Stomach (tissue), 19 donors: ENCODE measurements at places on chromosomes 13 and 19. TPM values are rescaled to one million over a fixed set of nuclear protein-coding genes. Genes with fewer than 3 reads are reported as not detected.

- DNase-seq = no peak
These were observed 10.8 kb downstream of the TRPM4 start for GRCh38 chr19:49168421-49168820.

DNA sequence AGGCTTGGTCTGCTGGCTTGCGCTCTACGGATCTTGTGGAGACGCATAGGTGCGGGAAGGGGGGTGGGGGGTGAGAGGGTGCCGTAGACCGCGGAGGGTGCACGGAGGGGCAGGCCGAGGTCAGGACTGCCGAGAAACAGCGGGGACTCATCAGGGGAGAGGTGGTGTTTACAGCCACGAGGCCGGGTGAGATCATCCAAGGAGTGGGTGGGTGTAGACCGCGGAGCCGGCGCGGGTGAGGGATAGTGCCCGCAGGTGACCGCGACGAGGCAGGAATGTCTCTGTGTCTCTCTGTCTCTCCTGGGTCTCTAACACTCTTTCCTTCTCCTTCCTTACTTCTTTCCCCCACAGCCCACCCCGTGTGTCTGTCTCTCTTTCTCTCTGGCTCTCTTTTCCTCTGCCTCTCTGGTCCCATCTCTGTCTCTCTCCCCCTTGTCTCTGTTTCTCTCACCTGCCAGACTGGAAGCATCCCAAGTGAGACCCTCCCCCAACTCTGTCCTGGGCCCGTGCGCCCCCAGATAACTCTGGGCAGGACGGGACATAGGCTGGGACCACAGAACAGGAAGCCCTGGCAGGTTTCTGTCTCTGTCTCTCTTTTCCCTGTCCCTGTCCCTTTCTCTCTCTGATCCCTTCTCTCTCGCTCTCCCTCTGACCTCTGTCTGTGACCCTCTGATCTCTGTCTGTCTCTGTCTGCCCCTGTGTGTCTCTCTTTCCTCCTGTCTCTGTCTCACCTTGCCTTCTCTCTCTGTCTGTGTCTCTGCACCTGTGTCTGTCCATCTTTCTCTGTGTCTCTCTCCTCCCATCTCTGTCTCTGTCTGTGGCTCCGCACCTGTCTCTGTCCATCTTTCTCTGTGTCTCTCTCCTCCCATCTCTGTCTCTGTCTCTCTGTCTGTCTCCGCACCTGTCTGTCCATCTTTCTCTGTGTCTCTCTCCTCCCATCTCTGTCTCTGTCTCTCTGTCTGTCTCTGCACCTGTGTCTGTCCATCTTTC is 1.8 kb upstream of the KLK4 start:
- DNase-seq = no peak

GRCh38 chr13:84445776-84446175 is 563.5 kb upstream of the SLITRK1 start:
- DNase-seq = no peak

- no peak for DNase-seq
These were observed 8.6 kb downstream of the AKAP11 start for GRCh38 chr13:42280537-42280936.

GRCh38 chr19:49923055-49924003 is 5.7 kb upstream of the ATF5 start:
- no peak for DNase-seq

DNA sequence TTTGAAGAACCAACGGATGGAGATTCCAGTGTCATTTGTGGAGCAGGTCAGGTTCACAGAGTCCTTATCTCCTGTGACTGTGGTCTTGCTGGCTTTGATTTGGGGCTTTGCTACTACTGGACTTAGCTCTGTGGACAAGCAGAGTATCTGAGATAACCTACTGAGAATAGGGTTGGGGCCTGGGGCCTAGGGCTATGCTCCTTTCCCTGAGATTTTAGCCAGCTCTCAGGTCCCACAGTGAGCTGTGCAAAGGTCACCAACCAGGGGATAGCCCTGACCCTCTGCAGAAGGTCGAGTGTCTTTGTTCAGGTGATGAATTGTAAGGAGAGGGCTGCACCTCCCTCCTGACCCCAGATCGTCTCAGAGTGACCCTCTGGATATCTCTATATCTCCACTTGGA is 9.2 kb downstream of the CEACAM1 start:
- no peak for DNase-seq

DNA sequence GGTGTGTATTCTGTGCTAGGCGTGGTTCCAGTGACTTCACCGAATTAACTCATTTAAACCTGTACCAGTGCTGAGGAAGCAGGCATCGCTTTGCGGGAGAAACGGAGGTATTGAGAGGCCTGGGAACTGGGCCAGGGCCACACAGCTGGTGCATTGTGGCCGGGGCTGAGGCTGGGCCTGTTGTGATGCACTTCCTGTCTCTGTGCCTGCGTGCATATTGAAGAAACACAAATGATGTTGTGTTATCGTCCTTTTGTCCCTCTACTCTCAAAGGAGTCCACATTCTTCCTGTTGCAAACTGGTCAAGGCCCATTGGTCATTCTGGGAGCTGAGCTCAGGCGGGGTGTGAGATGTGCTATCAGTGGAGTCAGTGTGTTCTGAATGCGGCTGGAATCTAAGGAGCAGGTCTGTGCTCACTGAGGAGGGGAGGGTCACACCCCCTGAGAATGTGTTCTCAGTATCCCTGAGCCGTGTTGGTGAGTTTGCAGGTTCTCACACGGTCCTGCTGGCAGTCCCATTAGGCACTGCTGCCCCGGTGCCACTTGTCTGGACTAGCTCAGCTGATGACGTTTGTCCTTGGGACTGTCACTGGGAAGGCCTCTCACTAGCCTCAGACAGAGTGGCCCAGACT is 62.1 kb downstream of the ARHGEF7 start:
- DNase-seq = peak; percentile 80

GRCh38 chr19:46374536-46375475 is 27.9 kb downstream of the PPP5C start:
- no peak for DNase-seq

DNA sequence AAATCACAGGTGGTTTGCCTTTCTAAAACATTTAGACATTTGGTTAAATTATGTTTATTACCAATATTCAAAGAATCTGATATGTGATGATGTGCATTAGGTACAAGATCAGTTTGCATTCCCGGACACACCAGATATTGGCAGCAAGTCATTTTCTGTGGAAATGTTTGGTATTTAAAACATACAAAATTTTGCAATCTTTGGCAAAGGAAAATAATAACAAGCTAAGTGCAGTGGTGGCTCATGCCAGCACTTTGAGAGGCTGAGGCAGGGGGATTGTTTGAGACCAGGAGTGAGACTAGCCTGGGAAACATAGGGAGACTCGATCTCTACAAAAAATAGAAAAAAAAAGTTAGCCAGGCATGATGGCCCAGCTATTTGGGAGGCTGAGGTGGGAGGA is 29.1 kb upstream of the TSC22D1 start:
- DNase-seq = no peak

- no peak for DNase-seq
These were observed 82.3 kb upstream of the PDCD5 start for GRCh38 chr19:32498648-32499200.

Gene TRIP10
- polyA plus RNA-seq = 111 TPM

Gene APOC4
- 0.33 TPM for polyA plus RNA-seq

Gene KLHL1
- polyA plus RNA-seq = not detected

Gene NMRK2
- 4.3 TPM for polyA plus RNA-seq

Gene IGFL4
- not detected for polyA plus RNA-seq

Gene C19orf85
- 0.23 TPM for polyA plus RNA-seq
